Progenitor cell of endocrine pancreas (in vitro differentiated cells): ENCODE measurements at places on chromosomes 3 and 15. TPM values are rescaled to one million over a fixed set of nuclear protein-coding genes. Genes with fewer than 3 reads are reported as not detected.

The ANKRD63 gene
- total RNA-seq, result not detected in 2 replicates

The BCL2A1 gene
- not detected in 2 replicates for total RNA-seq

The KLHL25 gene
- 15.2 and 16.4 TPM in 2 replicates for total RNA-seq

The TMEM108 gene
- total RNA-seq, result 6.1 and 6.7 TPM in 2 replicates

The PRRT3 gene
- 10.4 and 11.4 TPM in 2 replicates for total RNA-seq

DNA sequence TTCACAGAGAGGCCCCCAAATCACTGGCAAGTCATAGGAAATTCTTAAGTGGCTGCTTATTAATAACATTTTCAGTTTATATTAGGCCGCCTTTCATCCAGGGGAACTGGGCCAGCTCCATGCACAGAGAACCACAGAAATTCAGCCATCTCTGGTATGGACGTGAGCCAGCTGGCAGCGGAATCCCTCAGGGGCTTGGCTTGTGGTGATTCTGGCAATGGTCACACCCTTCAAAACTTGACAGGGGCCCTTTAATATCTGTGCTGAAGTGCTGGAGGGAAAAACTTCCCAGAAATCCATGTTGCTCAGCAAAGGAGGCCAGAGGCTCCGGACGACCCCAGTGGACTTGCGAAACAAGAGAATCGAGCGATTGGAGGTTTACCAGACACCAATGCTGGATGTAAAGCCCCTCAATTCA is 11.3 kb downstream of the PRICKLE2 start:
- no peaks in the 10 kb centered on the region for H3K27me3 ChIP-seq
- no peaks in the 10 kb centered on the region for H3K36me3 ChIP-seq
- no peak overlapping the region for H3K4me3 ChIP-seq
- DNase-seq, result no peak
- H3K4me1 ChIP-seq, result peaks cover 6% of the 10 kb centered on the region
- no peak overlapping the region for H3K27ac ChIP-seq

- H3K27me3 ChIP-seq, result no peaks in the 10 kb centered on the region
- DNase-seq, result no peak
- no peak overlapping the region for H3K27ac ChIP-seq
- peaks cover 13% of the 10 kb centered on the region for H3K36me3 ChIP-seq
- H3K4me1 ChIP-seq, result peaks cover 47% of the 10 kb centered on the region
These were observed 5.5 kb downstream of the ARHGEF3 start for GRCh38 chr3:56796202-56796601.

DNA sequence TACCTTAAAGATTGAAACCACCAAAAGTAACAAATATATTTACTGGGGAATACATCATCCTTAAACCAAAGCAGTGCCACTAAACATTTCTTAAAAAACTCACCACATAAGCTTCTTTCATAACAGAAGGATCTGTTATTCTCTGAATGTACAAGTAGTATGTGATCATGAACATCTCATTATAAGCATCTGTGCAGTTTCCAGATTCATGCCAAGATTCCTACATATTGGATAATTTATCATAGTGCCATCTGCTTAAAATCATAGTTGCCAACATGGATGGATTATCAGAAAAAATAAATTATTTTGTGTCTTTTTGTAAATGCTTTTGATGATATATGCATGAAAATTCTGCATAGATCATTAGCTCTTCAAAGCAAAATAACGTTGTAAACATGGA is 21.8 kb upstream of the BCHE start:
- no peak overlapping the region for H3K4me3 ChIP-seq
- H3K27ac ChIP-seq, result no peak overlapping the region
- no peaks in the 10 kb centered on the region for H3K4me1 ChIP-seq
- H3K27me3 ChIP-seq, result no peaks in the 10 kb centered on the region
- H3K36me3 ChIP-seq, result no peaks in the 10 kb centered on the region

GRCh38 chr15:95169541-95170459 is 938.4 kb downstream of the MCTP2 start:
- H3K4me1 ChIP-seq, result peaks cover 52% of the 10 kb centered on the region
- peak overlapping the region; percentile 50 for H3K4me3 ChIP-seq
- peak overlapping the region; percentile 94 for H3K27ac ChIP-seq

GRCh38 chr15:89671687-89672086 is 7.5 kb downstream of the PLIN1 start:
- H3K27ac ChIP-seq, result no peak overlapping the region
- H3K27me3 ChIP-seq, result peaks cover 36% of the 10 kb centered on the region
- H3K36me3 ChIP-seq, result no peaks in the 10 kb centered on the region
- no peak overlapping the region for H3K4me3 ChIP-seq
- no peaks in the 10 kb centered on the region for H3K4me1 ChIP-seq

- no peak overlapping the region for H3K27ac ChIP-seq
- no peak for DNase-seq
- no peak overlapping the region for H3K4me3 ChIP-seq
These were observed 1018.6 kb downstream of the TUSC7 start for GRCh38 chr3:117728226-117728625.

- H3K27ac ChIP-seq, result peak overlapping the region; percentile 97
- no peaks in the 10 kb centered on the region for H3K27me3 ChIP-seq
- no peak overlapping the region for H3K4me3 ChIP-seq
- DNase-seq, result no peak
- H3K4me1 ChIP-seq, result peaks cover 80% of the 10 kb centered on the region
- H3K36me3 ChIP-seq, result peaks cover 6% of the 10 kb centered on the region
These were observed 37.4 kb downstream of the ADCY5 start for GRCh38 chr3:123411340-123412040.

DNA sequence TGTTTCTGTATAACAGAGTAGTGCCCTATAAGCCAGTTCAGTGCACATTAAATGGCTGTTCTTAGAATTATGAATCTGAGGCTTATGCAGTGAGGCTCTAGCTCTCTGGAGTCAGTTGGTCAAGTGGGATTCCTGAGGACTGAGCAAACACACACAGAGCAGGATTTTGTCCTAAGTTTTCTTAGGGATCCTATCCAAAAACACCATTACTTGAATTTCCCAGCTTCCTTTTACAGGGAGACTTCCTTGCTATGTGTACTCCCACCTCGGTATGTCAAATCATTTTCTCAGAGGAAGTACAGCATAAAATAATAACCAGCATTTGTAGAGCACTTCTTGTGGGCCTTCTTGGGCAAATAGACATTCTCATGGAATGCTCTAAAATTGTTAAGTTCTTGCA is 63.1 kb upstream of the GOLGA6B start:
- H3K27me3 ChIP-seq, result no peaks in the 10 kb centered on the region
- H3K4me1 ChIP-seq, result no peaks in the 10 kb centered on the region
- no peak overlapping the region for H3K4me3 ChIP-seq
- DNase-seq, result no peak
- no peak overlapping the region for H3K27ac ChIP-seq

DNA sequence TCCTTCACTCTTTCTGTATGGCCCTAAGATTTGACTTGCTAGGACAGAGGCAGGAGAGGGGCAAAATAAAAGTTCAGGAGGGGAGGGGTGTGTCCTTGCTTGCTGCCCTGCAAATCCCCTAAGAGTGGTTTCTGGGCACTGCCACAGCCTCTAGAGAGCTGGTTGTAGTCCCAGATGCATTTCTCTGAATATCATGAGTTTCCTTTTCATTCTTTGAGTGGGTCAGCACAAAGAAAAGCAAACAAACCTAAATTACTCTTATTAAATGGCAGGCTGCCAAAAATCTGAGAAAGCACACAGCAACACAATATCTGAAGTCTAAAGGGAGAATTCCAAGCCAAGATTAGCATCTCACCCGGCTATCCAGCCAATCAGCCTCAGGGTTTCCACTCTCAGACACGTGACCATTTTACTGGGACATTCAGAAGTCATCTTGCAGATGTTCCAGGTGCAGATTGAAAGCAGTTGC is 919.3 kb downstream of the TUSC7 start:
- H3K4me3 ChIP-seq, result no peak overlapping the region
- peaks cover 7% of the 10 kb centered on the region for H3K4me1 ChIP-seq
- H3K36me3 ChIP-seq, result no peaks in the 10 kb centered on the region
- no peak for DNase-seq
- H3K27me3 ChIP-seq, result peaks cover 11% of the 10 kb centered on the region
- no peak overlapping the region for H3K27ac ChIP-seq

- H3K36me3 ChIP-seq, result no peaks in the 10 kb centered on the region
- no peak overlapping the region for H3K27ac ChIP-seq
- DNase-seq, result no peak
- H3K4me1 ChIP-seq, result peaks cover 6% of the 10 kb centered on the region
- no peak overlapping the region for H3K4me3 ChIP-seq
- peaks cover 21% of the 10 kb centered on the region for H3K27me3 ChIP-seq
These were observed 276.6 kb upstream of the CFAP20DC start for GRCh38 chr3:59326246-59327024.

GRCh38 chr15:59178151-59178695 is 28.4 kb upstream of the LDHAL6B start:
- peaks cover 4% of the 10 kb centered on the region for H3K4me1 ChIP-seq
- H3K36me3 ChIP-seq, result peaks cover 22% of the 10 kb centered on the region
- no peaks in the 10 kb centered on the region for H3K27me3 ChIP-seq
- no peak overlapping the region for H3K27ac ChIP-seq
- no peak overlapping the region for H3K4me3 ChIP-seq
- no peak for DNase-seq

- no peak for DNase-seq
- H3K36me3 ChIP-seq, result no peaks in the 10 kb centered on the region
- peaks cover 32% of the 10 kb centered on the region for H3K4me1 ChIP-seq
- no peak overlapping the region for H3K4me3 ChIP-seq
- no peak overlapping the region for H3K27ac ChIP-seq
These were observed 2.9 kb upstream of the U2SURP start for GRCh38 chr3:142998439-142998838.

GRCh38 chr3:154011036-154011435 is 110.2 kb upstream of the ARHGEF26 start:
- H3K36me3 ChIP-seq, result no peaks in the 10 kb centered on the region
- H3K4me1 ChIP-seq, result no peaks in the 10 kb centered on the region
- peaks cover 14% of the 10 kb centered on the region for H3K27me3 ChIP-seq
- no peak overlapping the region for H3K4me3 ChIP-seq
- H3K27ac ChIP-seq, result no peak overlapping the region

- H3K4me3 ChIP-seq, result no peak overlapping the region
- peaks cover 16% of the 10 kb centered on the region for H3K36me3 ChIP-seq
- H3K4me1 ChIP-seq, result peaks cover 50% of the 10 kb centered on the region
- no peak for DNase-seq
- H3K27ac ChIP-seq, result peak overlapping the region; percentile 91
These were observed 11.6 kb downstream of the GPR160 start for GRCh38 chr3:170049146-170050000.

- H3K4me1 ChIP-seq, result no peaks in the 10 kb centered on the region
- no peaks in the 10 kb centered on the region for H3K27me3 ChIP-seq
- no peak overlapping the region for H3K4me3 ChIP-seq
- DNase-seq, result no peak
These were observed 128.8 kb downstream of the FRMD5 start for GRCh38 chr15:44066211-44066827.

GRCh38 chr3:14266361-14266760 is 87.7 kb downstream of the LSM3 start:
- DNase-seq, result no peak
- H3K4me3 ChIP-seq, result no peak overlapping the region
- peaks cover 18% of the 10 kb centered on the region for H3K4me1 ChIP-seq
- peaks cover 2% of the 10 kb centered on the region for H3K36me3 ChIP-seq

DNA sequence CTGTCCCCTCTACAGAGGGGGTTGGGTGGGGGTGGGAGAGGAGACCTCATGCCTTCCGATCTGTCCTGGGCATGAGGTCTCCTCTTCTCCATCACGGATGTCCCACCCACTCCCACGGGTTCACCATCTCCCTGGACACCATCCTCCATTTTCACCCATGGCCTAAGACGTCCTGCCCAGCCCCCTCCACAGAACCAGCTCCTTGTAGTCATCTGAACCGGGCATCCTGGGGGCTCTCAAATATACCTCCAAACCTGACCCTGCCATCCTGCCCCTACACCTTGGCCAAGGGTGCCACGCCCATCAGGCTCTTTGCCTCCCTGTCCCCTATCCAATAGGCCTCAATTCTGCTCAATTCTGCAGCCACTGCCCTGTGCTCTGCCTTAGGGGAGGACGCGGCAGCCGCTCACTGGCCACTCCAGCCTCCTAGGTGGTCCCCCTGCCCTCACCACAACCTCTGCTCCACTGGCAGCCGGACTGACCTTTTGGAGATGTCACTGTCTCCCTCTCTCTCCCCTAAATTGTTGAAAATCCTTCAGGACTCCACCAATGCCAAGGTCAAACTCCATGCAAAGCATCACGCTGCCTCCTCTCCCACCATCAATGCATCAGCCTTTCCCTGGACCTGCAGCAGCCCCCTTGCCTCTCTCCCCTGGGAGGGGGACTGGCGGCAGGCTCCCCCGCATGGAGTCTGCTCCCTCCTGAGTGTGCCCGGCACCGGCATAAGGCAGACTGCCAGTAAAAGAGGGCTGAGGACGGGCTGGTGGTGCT is 9.4 kb upstream of the ANPEP start:
- H3K4me1 ChIP-seq, result peaks cover 8% of the 10 kb centered on the region
- H3K27ac ChIP-seq, result peak overlapping the region; percentile 8
- no peak overlapping the region for H3K4me3 ChIP-seq
- no peaks in the 10 kb centered on the region for H3K36me3 ChIP-seq

- no peak overlapping the region for H3K27ac ChIP-seq
- H3K4me3 ChIP-seq, result no peak overlapping the region
- H3K27me3 ChIP-seq, result no peaks in the 10 kb centered on the region
These were observed 21.4 kb downstream of the ZBTB38 start for GRCh38 chr3:141389703-141390102.

DNA sequence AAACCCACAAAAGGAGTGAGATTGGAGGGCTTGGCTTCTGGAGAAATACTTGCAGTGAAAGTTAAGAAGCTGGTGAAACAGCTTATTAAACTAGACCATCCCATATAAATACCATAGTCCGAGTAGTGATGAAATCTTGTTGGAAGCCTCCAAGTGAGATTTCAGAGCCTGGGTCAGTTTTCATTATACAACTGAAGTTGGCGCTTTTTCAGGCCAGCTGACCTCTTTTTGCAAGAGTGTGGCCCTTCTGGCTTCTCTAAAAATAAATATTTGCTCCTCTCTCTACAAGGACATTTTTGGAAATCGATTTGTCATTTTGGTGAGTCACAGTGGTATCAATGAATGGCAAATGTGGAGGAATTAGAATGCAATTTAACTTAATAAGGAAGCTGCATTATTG is 51.2 kb upstream of the THRB start:
- H3K27me3 ChIP-seq, result peaks cover 2% of the 10 kb centered on the region
- DNase-seq, result no peak
- H3K27ac ChIP-seq, result no peak overlapping the region
- peaks cover 7% of the 10 kb centered on the region for H3K4me1 ChIP-seq
- no peaks in the 10 kb centered on the region for H3K36me3 ChIP-seq
